ENCODE measurements at places on chromosomes 7 and 10.

- DNase-seq = no peak
Observed at GRCh38 chr7:133570321-133570720, 317.4 kb downstream of the EXOC4 start.

GRCh38 chr10:17038627-17039026 is 91.0 kb downstream of the CUBN start:
- DNase-seq = no peak

GRCh38 chr7:47520406-47520805 is 61.5 kb downstream of the TNS3 start:
- DNase-seq = no peak

- no peak for DNase-seq
Observed at GRCh38 chr7:15507171-15507570, 54.6 kb downstream of the AGMO start.

GRCh38 chr10:4028027-4028471 is 243.0 kb upstream of the KLF6 start:
- DNase-seq = no peak
